Mononuclear cell (primary cell): ENCODE measurements at places on chromosomes 5 and 9. TPM values are rescaled to one million over a fixed set of nuclear protein-coding genes. Genes with fewer than 3 reads are reported as not detected.

C7 gene
- not detected for total RNA-seq

RHOBTB3 gene
- 23.3 TPM for total RNA-seq

CD72 gene
- 4.9 TPM for total RNA-seq

FGF10 gene
- not detected for total RNA-seq

GLRA1 gene
- not detected for total RNA-seq

SAXO1 gene
- 0.10 TPM for total RNA-seq

UBAC1 gene
- total RNA-seq = 19.3 TPM
